A549 (cell line): ENCODE measurements at places on chromosomes 16 and 17.

DNA sequence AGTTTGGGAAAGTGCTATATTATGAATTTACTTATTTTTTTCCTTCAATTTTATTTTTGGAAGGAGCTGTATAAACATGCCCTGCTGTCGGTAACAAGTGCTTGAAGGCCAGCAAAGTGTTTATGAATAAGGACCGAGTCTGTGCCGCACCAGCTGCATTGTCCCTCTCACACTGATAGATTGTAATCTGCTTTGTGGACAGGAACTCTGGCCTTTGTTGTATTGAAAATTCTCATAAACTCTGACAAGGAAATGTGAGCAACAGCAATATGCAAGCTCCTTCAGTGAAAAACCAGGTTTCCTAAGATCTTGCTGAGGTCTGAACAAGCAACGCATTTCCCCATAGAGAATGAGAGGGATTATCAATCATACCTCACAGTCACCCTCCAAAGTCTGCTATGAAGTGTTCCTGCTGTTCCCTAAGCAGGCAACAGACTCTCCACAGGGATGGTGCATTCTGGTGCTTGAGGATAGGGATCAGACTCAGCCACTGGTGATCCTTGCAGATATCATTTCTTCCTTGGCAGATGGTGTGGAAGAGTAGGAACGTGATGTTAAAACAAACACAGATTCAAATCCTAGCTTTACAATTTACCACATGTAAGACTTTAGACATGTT is 109.6 kb downstream of the KCNJ2 start:
- DNase-seq = no peak

- DNase-seq = peak; percentile 17
Measured at GRCh38 chr16:14579266-14579665, 50.8 kb downstream of the PARN start.

DNA sequence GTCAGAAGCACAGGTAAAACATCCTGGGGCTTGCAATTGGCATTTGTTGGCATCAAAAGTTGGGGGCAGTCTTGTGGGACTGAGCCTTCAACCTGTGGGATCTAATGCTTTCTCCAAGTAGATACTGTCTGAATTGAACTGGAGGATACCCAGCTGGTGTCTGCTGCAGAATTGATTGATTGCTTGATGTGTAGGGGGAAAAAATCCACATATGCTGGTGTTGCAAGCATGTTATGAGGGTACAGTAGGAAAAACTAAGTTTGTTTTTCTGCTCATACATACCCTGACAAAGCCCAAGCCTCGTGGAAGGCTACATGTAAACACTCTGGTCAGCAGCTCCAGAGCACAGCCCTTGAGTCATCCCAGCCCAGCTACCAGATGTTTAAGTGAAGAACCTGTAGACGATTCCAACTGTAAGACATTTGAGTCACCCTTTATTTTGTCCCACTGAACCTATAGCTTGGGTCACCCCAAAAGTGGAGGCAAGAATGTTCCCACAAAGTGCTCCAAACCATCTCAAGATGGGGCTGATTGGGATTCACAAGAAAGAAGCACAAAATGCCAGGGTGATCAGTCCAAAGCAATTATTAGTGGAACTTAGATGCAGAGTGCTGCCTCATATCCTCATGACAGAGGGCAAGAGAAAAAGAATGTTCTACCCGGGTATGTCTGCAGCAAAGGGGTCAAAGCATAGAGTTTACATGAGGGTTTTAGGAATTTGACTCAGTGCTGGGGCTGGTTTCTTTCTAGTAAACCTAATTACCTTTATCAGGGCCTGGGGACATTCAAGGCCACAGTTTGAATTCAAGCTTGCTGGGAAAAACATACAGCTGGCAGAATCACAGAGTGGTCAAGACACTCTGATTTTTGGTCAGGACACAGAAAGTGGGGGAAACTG is 9.6 kb upstream of the APPBP2 start:
- no peak for DNase-seq

DNA sequence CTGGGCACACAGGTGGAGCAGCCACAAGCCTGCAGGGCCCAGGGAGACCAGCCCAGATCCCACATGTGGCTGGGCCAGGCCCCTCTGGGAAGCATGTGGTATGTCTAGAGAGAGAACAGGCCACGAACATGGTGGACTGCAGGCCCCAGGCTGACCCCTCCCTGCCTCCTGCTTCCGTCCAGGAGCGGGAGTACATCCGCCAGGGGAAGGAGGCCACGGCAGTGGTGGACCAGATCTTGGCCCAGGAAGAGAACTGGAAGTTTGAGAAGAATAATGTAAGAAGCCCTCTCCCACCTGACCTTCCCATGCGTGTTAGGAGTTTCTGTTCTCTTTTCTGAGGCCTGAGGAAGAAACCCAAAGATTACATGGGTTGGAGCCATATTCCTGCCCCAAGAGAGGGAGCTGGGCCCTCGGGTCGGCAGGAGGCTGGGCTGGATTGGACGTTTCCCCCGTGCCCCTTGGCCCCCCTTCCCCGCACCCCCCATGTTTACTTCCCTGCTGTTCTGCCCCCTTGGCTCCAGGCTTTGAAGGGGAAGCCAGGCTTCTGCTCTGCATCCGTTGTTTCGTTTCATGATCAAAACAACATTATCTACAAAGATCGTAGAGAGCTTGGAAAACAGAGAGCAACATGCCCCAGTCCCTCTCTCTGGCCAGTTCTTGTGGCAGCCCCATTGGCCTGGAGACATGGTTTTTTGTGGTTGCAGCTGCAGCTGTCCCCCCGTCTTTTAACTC is 5.7 kb upstream of the TCAP start:
- DNase-seq = no peak

- no peak for DNase-seq
Measured at GRCh38 chr17:46722662-46723285, 95.7 kb downstream of the WNT3 start.

- DNase-seq = peak; percentile 65
Measured at GRCh38 chr16:70395345-70395901, 43.5 kb downstream of the ST3GAL2 start.

GRCh38 chr17:12985431-12986293 is 32.2 kb downstream of the ELAC2 start:
- DNase-seq = no peak

- DNase-seq = no peak
Measured at GRCh38 chr16:19033761-19034160, 33.7 kb upstream of the COQ7 start.

- DNase-seq = no peak
Measured at GRCh38 chr17:14559264-14560119, 258.6 kb downstream of the HS3ST3B1 start.

DNA sequence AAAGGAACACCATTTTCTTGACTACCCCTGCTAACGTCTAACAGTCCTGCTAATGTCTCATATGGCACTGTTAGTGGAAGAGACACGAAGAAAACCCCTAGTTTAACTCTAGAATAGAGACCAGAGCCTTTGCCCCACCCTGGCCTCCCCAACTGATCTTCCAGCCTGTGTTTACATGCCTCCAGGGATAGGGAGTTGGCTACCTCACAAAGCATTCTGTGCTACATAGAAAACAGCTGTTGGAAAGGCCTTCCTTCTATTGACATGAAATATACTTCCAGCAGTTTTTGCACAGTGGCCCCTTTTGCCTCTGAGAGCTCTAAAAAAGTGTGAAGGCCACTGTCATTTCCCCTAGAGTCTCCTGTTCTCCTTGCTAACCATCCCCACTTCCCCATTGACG is 73.1 kb downstream of the ASIC2 start:
- no peak for DNase-seq

DNA sequence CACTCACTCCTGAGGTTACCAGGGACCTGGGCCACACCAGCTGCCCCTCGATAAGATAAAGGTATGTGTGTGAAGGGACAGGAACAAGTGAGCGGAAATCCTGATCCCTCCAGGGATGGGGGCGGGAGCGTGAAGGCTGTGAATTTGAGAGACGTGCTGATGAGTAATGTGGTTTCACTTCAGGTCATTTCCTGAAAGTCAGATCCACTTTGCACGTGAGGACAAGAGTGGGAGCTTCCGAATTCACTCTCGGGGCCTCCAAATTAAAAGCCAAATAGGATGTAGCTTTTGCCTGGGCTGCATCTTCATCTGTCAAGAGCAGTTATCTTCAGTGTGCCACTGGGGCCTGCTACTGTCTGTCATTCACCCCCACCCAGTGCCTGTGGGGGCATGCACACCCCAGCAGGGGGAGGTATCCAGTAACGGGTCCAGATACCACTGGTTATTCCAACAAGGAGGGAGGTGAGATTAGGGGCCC is 87.4 kb upstream of the LHX1 start:
- peak; percentile 43 for DNase-seq

DNA sequence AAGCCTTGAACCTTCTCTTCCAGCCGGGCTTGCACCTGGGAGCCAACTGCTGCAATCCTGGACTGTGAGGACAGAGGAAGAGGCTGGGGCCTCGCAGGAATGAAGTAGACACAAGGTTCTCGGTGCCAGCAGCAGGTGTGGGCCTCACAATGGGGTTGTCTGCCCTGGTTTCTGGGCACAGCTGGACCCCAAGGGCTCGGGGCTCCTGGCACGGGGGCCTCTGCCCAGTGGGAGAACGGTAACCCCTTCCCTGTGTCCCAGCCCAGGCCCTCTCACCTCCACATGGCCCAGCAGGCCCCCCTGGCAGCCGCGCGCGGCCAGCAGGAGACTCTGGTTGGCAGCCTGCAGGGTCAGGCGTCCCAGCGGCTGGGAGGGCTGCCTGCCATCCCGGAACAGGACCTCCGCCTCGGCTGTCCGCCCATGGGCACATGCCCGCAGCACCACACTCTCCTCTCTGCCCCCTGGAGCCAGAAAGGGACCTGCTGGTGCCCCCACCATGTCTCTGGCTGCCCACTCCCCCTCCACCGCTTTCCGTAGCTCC is 46.9 kb downstream of the RMI2 start:
- DNase-seq = no peak

GRCh38 chr16:47284999-47285398 is 141.3 kb upstream of the NETO2 start:
- no peak for DNase-seq

DNA sequence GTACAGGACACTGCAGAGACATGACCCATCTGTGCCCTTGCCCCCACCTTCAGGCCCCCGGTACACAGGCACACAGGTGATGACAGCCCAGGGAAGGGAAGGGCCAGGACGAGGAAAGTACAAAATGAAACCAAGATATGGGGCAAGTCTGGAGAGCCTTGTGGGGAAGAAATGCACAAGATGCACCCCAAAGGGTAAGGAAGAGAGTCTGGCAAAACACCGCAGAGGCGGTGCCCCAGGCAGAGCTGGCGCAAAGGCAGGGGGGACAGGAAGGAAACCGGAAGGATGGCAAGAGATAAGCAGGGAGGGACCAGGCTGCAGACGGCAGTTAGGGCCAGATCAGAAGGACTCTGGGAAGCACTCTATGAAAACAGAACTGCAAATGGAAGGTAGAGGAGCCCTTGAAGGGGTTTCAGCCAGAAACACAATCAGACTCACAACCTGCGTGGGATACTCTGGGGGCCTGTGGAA is 81.4 kb downstream of the SLC39A11 start:
- DNase-seq = no peak

DNA sequence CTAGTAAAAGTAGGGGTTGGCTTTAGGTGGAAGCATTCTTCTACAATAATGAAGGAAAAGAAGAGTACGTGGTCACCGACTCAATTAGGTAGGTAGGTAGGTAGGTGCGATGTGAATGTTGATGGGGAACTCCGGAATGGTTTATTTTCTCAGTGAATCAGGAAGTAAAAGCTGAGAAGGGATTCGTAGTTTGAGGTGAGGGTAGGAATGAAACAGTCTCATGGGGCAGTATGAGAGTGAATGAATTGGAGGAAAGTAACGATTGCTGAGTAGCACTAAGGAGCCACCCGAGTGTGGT is 13.9 kb downstream of the PER1 start:
- no peak for DNase-seq

GRCh38 chr17:78883089-78883532 is 19.9 kb downstream of the CEP295NL start:
- DNase-seq = peak; percentile 94

DNA sequence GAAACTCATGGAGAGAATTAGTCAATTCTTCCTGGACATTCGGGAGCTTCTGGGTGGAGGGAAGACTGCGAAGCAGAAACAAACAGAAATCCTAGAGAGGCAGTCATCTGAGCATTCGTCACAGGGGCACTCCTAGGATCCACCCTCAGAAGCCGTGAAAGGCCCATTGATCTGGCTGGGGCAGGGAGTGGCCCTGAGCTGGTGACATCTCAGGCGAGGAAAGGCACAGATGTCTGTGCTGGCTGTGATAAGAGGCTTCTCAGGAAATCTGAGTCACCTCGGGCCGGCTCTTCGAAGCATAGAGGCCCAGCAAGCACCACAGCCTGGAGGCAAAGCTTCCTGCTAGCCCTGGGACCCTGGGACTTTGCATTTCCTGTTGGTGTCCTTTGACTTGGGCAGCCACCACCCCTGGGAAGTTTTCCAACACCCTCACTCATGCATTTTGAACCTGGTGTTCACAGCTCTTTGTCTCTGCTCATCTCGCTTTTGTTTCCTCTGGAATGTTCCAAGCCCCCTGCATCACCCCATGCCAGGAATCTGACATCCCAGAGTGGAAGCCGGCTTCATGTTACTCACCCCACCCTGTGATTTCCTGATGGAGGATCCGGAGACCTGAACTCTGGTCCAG is 23.3 kb upstream of the CDRT4 start:
- no peak for DNase-seq

DNA sequence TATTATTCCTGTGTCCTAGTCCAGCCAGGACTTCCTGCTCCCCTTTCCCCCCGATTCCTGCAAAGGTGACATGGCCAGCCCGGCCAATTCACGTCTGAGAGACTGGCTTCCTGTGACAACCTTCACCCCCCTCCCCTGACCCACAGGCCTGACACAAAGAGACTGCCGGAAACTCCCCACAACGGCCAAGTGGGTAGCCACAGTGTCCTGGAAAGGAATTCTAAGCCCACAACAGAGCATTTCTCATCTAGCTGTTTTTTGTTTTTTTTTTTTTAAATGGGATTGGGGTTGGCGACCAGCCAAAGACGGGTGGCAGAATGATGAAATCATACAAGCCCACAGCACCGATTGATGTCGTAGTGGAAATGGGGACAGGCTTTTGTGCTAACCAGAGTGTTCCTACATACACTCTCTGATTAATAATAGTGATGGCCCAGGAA is 2.8 kb upstream of the XAF1 start:
- no peak for DNase-seq

DNA sequence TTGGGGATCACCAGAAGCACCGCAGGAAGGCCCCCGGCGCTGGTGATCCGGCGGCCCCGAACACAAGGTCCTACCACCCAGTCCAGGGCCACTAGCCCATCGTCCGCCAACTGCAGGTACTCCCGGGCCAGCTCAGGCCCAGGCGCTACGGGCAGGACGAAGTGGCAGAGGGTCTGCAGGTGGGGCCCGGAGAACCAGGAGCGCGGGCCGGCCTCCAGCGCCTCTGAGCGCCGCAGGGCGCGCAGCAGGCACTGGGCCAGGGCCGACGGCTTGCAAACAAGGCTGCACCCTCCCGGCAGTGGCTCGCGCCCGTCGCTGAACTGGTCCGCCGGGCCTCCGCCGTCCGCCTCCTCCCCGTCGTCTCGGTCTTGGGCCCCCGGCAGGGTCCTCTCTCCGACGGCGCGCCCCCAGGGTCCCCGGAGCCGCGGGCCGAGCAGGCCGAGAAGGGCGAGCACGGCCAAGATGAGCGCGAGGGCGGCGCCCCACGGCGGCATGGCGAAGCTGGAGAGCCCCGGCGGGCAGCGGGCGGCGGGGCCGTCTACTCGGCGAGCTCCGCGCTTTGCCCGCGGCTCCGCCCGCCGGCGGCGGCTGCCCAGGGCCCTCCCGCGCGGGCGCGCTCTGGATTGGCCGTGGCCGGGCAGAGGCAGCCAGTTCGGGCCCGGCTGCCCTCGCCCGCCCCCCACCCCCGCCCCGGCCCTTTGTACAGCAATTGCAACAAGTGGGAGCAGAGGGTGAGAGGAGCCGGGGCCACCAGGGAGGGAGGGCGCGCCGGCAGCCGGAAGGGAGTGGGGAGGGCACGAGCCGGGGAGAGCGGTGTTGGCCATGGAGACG is at the start of gene ABHD15:
Gene ABHD15 (minus strand): TSS at position 565 of the 831 bp plus-strand sequence. CDS start 71 bp downstream, at position 494.
- peak; percentile 75 for DNase-seq

GRCh38 chr16:80014241-80014939 is 413.9 kb upstream of the MAF start:
- peak; percentile 88 for DNase-seq
